Hematopoietic multipotent progenitor cell treated with erythropoietin and hydrocortisone succinate and interleukin-3 and kit ligand, for 15 days (in vitro differentiated cells): ENCODE measurements at places on chromosomes 1 and 21.
A peak's percentile ranks its signal among the peaks of the same experiment; 100 is the strongest.

DNA sequence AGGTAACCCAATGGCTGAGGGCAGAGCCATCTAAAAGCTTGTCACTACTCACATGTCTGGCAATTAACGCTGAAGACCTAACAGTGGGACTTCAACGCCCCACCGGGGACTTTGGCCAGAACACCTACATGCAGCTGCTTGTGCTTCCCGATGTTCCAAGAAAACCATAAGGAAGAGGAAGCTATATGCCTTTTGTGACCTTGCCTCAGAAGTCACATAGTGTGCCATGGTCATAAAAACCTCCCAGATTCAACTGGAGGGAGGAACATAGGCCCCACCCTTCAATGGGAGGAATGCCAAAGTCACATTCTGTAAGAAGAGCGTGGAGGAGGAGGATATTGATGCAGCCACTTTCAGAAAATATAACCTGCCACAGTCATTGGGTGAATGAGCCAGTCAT, 147.8 kb upstream of the MAGI3 start:
- DNase-seq: no peak

- DNase-seq: no peak
These were observed 48.0 kb downstream of the MARK1 start for GRCh38 chr1:220575718-220576497.

DNA sequence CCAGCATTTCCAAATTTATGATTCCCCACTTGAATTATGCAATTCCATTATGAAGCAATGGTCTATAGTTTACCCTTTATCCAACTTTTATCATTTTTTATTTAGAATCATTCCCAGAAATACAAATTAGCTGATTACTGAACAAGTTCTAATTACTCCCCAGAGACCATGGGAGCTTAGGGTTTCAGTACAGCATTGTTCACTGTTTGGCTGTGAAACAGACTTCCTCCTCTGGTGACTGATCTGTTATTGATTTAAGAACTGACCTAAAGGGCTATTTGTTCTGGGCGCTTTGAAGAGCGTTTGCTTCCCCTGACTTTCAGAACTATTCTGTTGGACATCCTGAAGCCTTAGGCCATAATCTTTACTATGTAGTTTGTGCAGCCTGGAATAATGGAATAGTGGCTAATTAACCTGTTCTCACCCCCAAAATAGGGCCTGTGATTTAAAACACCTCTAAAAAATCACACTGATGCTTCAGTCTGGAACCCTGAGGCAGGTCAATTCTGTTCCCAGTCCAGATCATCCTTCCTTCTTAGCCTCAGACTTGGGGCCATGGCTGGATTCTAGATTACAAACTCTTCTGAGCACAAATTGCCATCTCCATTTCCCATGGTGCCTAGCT, 58.7 kb downstream of the ALG14 start:
- no peak for DNase-seq

GRCh38 chr1:161047436-161048420, 2.0 kb upstream of the USF1 start:
- DNase-seq: no peak

DNA sequence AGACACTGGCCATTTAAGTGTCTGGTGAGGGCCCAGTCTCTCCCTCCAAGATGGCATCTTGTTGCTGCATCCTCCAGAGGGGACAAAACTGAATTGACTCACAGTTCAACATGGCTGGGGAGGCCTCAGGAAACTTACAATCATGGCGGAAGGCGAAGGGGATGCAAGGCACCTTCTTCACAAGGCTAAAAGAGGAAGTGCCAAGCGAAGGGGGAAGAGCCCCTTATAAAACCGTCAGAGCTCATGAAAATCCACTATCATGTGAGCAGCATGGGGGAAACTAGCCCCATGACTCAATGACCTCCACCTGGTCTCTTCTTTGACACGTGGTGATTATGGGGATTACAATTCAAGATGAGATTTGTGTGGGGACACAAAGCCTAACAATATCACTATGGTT, 280.1 kb downstream of the HHAT start:
- no peak for DNase-seq

DNA sequence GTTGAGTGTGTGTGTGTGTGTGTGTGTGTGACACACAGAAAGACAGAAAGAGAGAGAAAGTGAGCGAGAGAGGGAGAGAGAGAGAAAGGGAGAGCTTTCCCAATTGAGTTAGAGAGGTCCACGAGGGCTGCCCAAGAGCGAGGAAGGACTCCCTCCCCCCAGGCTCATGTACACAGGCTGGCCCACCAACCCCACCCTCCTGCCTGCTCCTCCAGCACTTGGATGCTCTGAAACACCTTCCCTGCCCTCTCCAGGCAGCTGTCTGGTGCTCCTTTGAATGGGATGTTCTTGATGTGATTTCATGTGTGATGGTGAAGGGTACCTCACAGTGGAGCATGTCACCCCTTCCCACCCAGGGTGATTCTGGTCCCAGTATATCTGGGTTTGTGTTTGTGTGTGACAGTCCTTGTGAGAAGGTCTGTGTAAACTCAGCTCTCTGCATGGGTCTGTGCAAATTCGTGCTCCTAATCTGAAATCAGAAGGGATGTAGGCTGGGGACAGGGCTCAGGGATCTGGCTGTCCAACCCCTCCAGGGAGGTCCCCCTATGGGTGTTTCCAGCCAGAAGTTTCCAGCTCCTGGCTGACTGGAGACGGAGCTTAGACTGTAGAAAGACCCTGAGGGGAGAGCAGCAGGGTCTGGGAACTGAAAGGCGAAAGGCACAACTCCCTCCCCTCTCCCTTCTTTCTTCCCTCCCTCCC, 6.8 kb upstream of the PEAR1 start:
- DNase-seq: no peak

DNA sequence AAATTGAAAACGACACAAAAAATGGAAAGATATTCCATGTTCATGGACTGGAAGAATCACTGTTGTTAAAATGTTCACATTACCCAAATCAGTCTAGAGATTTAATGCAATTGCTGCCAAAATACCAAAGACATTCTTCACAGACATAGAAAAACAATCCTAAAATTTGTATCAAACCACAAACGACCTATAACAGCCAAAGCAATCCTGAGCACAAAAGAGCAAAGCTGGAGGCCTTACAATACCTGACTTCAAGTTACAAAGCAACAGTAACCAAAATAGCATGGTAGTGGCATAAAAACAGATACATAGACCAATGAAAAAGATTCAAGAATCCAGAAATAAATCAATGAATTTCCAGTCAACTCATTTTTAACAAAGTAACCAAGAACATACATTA, 1077.3 kb downstream of the KCNT2 start:
- no peak for DNase-seq

DNA sequence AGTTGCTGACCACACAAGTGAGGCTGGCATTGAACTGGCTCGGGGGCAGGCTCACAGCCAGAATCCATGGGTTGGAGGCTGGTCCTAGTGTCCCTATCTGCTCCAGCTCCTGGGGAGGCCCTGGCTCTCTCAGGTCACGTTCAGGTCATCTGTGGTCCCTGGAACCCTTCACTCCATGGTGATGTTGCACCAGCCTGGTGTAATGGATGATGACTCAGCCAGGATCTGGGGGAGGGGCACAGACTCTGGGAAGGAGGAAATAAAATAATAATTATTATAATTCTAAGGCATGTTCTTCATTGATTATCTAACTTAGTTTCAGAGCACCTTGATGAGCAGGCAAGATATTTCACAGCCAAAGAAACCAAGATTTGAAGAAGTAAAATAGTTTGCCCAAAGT, 26.6 kb upstream of the FCRL4 start:
- DNase-seq: no peak

- peak; percentile 66 for DNase-seq
These were observed 9.8 kb upstream of the GJA8 start for GRCh38 chr1:147892731-147893214.

GRCh38 chr1:230301822-230302221, 124.3 kb downstream of the PGBD5 start:
- no peak for DNase-seq

- no peak for DNase-seq
These were observed 1.9 kb downstream of the BTF3L4 start for GRCh38 chr1:52057876-52058415.

DNA sequence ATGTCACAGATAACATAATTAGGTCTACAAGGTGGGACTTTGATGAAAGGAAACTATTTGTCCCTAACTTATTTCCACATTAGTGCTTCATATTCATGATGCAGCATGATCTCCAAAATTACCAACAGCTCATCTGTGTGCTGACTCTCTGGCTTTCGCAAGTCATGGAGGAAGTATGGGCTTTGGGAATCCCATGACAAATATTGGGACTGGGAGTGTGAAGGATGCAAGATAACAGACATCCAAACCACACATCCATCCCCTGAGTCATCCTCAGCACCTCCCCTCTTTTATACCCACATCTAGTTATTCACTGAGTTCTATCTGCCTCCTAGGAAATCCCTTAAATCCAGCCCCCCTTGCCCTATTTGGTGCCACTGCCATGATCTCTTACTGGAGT, 102.8 kb upstream of the COL24A1 start:
- no peak for DNase-seq

DNA sequence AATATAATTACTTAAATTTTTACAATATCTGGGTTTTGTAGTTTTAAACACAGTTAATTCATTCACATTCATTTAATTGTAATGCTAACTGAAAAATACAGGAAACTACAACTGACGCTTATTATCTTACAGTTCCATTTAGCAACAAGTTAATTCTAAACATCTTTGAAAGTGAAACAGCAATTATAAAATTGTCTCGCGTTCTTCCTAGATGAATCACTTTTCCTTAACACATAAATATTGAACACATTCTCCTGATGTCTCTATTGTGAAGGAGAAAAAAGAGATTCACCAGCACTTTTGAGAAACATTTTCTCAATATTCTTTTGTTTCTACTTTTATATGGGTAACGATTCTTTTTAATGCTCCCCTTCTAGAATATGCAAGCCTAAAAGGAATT, 6.4 kb downstream of the PTGFR start:
- DNase-seq: no peak

- DNase-seq: no peak
These were observed at the start of gene MTARC2 for GRCh38 chr1:220748089-220748934. Gene MTARC2, plus strand, starts transcription at chr1:220748322. Its CDS starts 210 bp downstream, at chr1:220748532.

DNA sequence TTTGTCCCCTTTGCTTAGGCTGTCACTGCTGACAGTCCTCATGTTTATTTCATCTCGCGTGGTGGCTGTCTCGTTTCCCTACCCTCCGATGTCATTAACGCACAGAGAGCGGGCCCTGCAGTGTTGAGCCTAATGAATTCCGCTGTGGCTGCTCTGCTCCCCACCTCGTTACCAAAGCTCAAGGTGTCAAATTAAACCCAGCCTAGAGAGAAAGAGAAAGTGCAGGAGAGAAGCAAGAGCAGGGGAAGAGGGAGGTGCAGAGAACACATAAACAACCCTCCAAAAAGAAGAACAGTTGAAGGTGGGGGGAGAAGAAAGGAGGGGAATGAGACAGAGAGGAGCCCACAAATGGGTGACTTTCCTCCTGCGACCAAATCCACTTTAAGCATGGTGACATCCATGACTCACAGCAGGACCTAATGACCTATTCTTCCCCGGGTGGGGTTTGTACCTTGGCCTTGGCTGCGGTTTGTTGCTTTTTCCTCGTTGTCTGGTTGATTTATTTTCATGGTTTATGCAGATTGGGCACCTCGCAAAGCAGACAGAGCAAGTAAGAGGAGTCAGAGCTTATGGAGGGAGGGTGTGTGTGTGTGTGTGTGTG, 92.5 kb downstream of the PBX1 start:
- no peak for DNase-seq

DNA sequence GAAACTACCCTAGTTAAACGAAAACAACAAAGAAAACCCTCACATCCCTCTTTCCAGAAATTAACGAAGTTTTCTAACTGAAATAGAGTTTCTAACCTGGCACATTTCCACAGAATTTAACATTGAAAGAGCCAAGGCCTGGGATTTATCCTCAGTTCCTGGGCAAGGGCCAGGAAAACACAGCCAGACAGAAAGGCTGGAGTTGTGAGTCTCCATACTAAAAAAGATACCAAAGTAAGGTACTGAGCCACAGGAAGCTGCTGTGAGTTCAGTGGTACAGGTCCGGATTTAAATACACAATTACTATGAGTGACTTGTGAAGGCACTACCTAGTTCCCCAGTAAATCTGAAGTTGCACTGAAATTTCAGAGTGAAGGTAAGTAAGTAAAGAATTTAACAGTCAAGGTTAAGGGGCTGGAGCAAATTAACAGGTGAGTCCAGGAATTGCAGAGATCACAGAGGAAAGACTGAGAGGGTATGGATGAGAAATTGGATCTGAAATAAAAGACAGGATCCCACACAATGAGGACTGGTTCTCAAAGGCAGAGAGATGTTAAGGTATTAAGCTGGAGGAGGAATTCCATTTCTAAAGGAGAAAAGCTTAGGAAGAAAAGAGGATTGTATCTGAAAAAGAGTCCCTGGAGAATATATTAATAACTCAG, 905 bp downstream of the LIX1L start:
- DNase-seq: no peak

GRCh38 chr1:62508187-62508758, 71.4 kb downstream of the USP1 start:
- peak; percentile 61 for DNase-seq

DNA sequence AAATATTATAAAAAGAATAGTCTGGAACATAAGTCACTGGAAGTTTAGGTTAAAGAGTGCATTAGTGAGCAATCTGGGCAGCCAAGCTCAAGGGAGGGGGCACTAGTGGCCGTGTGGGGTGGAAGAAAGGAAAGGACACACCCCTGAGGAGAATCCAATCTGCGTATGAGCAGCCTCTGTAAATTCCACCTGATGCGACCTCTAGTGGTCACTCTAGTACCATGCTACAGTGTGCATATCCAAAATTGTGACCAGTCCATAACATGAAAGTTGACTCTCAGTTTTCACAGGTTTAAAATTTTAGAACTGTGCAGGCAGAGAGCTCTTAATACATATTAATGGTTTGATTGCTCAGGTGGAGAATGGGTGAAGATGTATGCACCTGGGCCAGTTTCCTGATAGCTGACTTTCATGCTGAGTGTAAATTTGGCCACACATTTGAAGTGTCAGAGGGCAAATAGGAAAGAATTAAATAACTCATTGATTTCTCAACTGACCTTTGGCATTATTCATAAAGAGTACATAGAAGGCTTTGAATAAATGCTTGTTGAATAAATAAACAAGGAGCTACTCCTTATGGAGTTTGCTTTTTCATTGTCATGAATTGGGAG, 105.9 kb upstream of the C21orf91 start:
- DNase-seq: peak; percentile 55

DNA sequence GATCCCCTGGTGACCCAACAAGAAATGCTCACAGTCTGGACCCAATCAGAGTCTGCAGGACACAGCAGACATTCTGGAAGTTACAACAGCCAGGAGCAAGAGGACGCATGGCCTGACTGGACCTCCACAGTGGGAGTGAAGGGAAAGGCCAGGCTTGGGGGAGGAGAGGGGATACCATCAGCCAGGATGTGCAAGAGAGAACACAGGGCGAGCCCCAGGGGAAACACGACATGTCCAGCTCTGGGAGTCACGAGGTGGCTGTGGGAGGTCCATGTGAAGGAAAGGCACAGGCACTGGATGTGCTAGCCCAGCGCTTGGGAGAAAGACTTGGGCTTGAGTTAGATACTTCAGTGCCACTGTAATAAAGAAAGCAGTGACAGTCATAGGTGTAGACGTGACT, 87.3 kb downstream of the HSF2BP start:
- DNase-seq: no peak

- no peak for DNase-seq
These were observed 11.2 kb upstream of the ST6GALNAC5 start for GRCh38 chr1:76856104-76856503.

GRCh38 chr1:44327679-44328491, 27.2 kb downstream of the ERI3 start:
- DNase-seq: no peak

- DNase-seq: no peak
These were observed 47.7 kb downstream of the FCRL5 start for GRCh38 chr1:157504646-157505045.

- DNase-seq: peak; percentile 56
These were observed 933 bp downstream of the C1orf35 start for GRCh38 chr1:228101994-228102790.
